ENCODE measurements at places on chromosomes 2 and 18. TPM values are rescaled to one million over a fixed set of nuclear protein-coding genes. Genes with fewer than 3 reads are reported as not detected.

Gene OLA1
- total RNA-seq, result 103 TPM

Gene SLC23A3
- total RNA-seq, result 0.92 TPM

Gene CD207
- total RNA-seq, result not detected

DNA sequence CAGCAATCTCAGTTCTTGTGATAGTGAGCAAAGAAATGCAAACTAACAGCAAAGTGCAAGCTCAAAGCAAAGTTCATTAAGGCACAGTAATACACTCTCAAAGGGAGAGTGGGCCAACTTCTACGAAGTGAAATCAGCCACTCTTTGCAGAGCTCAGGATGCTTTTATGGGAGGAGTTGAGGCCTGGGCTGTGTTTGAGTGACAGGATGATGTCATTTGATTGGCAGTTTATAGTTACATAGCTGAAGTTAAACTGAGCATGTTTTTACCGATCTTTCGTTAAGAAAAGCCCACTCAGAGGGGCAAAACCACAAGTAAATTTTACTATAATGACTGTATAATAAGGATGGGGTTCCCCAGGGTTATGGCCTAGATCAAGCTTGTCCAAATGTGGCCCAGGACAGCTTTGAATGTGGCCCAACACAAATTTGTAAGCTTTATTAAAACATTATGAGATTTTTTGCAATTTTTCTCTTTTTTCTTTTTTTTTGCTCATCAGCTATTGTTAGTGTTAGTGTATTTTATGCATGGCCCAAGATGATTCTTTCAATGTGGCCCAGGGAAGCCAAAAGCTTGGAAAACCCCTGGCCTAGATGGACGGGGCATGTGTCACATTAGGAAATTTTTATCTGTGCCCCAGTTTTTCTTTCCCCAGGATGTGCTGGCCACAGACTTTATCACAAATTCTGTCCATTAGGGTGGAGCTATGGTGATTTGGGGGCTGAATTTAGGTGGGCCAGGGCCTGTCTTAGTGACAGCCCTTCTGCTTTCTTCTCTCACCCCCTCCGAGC, 8.3 kb upstream of the DNAH7 start:
- no peak for DNase-seq

- DNase-seq, result no peak
Observed at GRCh38 chr2:45770811-45771210, 119.3 kb downstream of the PRKCE start.

DNA sequence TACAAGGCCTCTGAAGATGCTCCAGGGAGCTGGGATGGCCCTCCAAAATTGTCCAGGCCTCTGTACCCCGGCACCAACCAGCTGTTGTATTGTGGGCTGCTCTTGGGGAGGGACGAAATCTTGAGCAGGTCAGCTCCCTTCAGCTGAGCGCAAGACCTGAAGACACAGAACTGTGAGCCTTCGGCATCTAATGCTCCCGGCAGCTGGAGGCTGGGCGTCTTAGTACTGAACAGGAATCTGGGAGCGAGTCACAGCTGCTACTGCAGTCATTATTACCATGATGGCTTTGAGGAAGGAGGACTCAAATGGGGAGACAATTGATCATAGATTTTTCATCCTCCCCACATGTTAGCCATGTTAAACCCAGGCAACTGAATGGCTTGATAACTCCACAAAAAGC, 83.0 kb upstream of the LTBP1 start:
- no peak for DNase-seq

GRCh38 chr2:6883448-6884122, 6.0 kb downstream of the RSAD2 start:
- DNase-seq, result peak; percentile 59

Measured in tongue (tissue), 3 donors.